ENCODE measurements at places on chromosomes 1 and 21.

DNA sequence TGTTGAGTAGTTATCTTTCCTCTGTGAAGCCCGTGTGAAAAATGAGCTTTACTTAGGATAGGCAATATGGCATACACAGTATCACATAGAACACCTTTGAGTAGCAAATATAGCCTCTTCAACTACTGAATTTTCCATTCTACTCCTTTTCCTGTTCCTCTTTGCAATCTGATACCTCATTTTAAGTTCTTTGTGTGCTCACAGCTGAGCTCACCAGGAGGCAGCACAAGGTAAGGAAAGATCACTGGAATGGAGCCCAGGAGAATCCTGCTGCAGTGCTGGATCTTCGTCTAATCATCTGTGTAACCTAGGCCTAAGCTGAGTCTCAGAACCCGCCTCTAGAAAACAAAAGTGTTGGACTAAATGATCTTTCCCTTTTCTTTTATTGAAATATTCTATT lies 171.0 kb downstream of the LRRC40 start:
- peak; percentile 40 for DNase-seq

DNA sequence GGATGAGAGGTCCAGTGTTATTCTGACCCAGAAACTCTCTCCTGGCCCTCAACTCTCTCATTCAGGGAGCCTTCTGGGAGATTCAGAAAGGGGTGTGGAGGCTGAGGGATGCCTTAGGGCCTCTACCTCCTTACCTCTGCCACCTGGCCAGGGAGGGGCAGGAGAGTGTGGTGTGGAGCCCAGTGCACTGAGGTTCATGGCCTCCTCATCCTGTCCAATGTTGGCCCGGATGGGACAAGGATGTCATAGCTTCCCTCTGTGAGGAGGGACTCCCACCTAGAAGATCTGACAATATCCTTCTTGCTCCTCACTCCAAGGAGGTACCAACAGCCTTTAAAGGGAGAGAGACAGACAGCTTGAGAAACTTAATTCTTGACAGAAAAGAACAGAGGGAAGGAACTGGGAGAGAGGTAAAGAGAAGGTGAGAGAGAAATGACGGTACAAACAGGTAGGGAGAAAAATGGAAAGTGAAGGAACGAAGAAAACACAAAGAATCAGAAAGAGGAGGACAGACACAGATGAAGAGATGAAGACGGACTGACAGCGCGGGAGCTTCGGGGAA lies 779 bp downstream of the BEND5 start:
- DNase-seq = peak; percentile 13

- no peak for DNase-seq
Measured at GRCh38 chr1:226884966-226885820, 14.8 kb downstream of the PSEN2 start.

GRCh38 chr21:34530261-34530660 lies 18.3 kb upstream of the KCNE1 start:
- DNase-seq = no peak

GRCh38 chr1:67211589-67212563 lies 45.6 kb downstream of the IL23R start:
- DNase-seq = peak; percentile 16

GRCh38 chr1:107454791-107455190 lies 314.0 kb downstream of the NTNG1 start:
- DNase-seq = no peak

DNA sequence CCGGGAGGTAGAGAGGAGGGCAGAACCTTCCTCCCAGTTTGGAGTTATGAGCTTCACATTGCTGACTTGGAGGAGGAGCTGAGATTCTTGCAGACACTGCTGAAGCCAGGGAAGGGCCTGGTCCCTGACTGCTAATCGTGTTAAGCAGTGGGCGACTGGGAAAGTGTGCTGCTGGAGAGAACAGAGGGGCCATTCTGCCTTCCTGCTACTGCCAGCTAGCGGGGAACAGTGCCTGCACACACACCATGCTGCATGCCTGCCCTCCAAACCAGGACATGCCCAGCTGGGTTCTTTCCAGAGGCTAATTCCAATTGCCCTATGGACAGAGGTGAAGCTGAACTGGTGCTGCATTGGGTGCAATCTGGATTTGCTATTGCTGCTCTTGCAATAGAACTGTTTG lies 281.4 kb downstream of the AJAP1 start:
- no peak for DNase-seq

GRCh38 chr1:88141499-88142074 lies 542.5 kb upstream of the PKN2 start:
- DNase-seq = no peak

DNA sequence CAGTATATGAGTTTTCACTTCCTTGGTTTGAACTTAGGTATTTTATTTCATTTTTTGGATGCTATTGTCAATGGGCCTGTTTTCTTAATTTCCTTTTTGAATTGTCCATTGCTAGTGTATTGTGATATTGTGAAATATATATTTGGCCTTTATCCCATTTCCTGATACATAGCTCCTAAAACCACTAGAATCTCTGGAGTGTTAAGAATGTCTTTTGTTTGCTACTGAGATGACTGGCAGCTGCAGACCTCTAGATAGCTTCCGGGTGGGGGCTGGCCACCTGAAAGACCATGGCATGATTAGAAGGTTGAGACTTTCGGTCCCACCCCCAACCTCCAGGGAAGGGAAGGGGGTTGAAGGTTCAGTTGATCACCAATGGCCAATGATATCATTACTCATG lies 245.4 kb downstream of the KCNJ6 start:
- DNase-seq = no peak

- no peak for DNase-seq
Measured at GRCh38 chr1:92872719-92873118, 40.9 kb downstream of the RPL5 start.

- no peak for DNase-seq
Measured at GRCh38 chr1:32010246-32010645, 3.4 kb upstream of the KHDRBS1 start.

- DNase-seq = no peak
Measured at GRCh38 chr1:109826930-109827349, 63.2 kb upstream of the EPS8L3 start.

DNA sequence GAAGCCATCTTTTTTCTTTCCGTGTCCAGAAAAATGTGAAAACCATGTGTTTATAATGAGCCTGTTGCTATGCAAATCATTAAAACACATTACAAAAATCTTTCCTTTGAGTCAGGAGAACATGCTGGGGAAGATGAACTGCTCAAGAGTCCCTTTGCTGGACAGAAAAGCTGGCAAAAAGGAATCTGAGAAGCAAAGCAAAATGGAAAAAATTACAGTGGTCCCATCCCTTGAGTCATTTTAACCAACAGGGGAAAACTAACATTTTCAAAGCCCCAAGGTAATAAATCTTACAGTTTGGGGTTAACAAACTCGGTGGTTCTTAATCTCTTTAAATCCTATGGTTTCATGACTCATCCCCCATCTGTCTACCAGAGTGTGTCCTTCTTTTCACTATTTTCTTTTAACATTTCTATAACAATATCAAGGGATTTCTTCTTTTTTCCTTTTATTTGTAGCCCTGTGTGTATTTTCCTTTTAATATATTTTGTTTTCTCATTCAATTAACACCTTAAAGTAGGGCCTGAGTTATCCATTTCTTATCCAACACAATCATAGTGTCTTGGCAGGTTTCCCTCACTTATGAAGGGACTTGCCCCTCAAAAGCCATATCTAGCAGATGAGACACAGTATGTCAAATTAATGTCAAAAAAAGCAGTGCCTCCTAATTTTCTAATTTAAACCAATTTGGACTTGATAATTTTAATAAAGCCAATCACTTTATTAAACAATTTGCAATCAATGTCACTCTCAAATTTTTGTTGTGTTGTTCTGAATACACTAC lies 105.4 kb downstream of the PTPN14 start:
- DNase-seq = no peak

GRCh38 chr1:208057056-208057455 lies 146.1 kb upstream of the CD34 start:
- no peak for DNase-seq

- no peak for DNase-seq
Measured at GRCh38 chr1:34831721-34832246, 27.8 kb downstream of the SMIM12 start.

DNA sequence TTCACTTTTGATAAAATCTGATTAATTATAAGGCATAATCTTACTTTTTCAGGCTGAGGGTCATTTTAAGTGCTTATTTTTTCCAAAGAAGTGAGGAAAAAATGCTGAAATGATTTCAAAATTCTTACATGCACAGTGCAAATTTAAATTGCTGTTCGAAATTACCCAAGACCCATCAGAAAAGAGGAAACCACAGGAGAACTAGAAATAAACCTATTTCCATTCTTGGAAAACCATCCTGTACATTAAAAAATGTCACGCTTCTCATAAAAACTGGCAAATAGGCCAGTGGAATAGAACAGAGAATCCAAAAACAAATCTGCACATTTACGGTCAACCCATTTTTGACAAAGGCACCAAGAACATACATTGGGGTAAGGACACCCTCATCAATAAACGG lies 414.9 kb downstream of the SMYD3 start:
- DNase-seq = no peak

DNA sequence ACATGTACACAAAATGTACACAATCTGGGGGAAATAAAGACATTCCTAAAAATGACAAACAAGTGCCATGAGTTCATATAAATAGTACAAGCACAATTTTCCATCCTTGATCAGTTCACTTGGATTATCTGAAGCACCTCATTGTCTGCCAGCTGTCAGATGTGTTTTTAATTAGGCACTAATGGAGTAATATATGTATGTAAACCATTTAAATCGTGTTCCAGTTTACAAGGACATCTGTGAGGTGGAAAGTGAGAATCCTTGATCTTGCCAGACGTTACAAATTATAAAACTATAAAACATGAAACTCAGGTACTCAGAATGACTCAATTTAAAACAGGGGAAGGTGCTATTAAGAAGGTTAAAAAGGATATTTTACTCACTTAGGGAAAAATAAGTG lies 1312.2 kb downstream of the PLA2G4A start:
- peak; percentile 62 for DNase-seq

DNA sequence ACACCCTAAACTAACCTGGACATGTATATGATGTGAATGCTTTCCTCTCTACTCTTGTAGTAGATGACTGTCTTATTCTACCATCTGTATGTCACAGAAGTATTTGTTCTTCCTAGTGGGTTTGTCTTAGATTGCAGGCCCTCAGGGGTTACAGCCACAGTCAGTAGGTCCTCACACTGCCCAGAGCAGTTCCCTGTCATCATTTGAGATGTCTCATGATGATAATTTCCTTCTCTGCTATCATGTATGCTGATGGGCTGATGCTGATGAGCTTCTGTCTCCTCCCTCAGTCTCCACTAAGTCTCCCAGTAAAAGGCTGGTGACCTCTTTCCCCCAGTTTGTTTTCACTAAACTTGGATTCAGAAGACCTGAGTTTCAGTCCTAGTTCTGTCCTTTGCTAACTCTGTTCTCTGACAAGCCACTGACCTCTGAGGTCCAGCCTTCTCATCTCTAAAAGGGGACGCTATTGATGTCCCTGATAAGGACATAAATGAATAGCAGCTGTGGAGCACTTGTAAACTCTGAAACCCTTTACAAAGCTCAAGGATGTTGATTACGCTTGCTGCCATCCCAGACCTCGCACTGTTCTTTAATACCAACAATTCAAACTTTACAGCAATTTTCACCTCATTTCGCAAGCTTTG lies 3.1 kb upstream of the ETV3 start:
- DNase-seq = peak; percentile 76

GRCh38 chr1:178541829-178542553 lies 29.1 kb downstream of the TEX35 start:
- DNase-seq = peak; percentile 57

GRCh38 chr1:24441996-24442668 lies 26.5 kb downstream of the NIPAL3 start:
- no peak for DNase-seq

DNA sequence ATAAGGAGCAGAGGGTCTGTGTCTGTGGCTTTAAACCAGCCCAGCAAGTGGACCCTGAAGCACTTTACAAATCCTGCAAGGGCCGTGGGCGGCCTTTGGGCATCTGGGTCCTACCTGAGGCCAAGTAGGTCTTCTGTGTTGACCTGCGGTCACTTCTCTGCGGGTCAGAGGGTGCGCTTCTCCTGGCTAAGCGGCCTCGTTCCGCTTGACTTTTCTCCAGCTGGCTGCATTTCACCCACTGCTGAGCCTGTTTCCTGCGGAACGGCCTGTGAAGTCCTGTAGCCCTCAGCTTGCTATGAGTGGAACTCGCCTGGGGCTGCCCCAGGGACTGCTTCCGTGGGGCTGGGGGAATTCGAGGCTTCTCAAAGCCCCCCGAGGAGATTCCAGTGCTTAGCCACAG lies 43.3 kb downstream of the SLC37A1 start:
- no peak for DNase-seq

DNA sequence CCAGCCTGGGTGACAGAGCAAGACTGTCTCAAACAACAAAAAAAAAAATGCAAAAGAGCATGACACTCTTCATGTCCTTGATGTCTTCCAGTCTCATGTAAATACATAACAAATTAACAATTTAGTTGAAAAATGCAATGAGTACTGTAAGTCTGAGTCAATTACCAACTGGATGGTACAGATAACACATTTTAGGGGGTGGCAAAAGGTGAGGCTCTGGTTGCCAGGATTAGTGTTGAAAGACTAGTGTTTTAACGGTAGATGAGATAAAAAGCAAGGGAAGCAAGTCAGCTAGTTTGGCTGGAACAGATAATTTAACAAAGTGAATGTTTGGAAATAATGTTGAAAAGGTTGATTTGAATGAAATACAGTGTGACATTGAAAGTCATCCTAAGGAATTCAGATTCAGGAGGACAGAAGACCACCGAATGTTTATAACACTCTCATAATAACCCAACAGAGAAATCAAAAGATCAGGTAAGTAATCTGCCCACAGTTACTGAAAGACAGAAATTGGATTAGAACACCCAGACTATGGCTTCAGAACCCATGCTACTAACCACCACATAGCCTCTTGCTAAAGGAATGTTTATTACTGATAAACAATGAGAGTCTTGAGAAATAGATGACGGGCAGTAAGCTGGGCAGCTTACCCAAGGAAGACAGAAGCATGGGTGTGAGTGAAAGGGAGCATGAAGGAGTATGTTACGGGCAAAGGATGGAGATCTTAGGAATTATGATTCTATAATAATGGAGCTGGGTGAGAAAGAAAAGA lies 312.4 kb downstream of the HMCN1 start:
- no peak for DNase-seq

- DNase-seq = no peak
Measured at GRCh38 chr1:151377150-151377884, 4.8 kb upstream of the SELENBP1 start.

DNA sequence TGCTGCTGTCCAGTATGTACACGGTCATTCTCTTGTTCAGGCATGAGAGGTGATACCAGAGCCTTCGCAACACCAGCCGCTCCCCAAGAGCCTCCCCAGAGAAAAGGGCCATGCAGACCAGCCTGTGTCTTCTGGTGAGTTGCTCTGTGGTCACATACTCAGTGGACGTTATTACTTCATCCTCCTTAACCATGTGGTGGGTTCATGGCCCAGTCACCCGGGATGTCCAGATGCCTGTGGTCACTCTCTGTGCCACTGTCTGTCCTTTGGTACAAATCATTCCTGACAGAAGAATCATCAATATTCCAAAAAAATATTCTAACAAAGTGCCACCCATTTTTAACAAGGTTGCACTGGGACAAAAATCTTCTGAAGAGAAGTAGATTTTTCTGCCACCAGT lies 8.8 kb upstream of the ZNF124 start:
- DNase-seq = no peak

GRCh38 chr1:215279682-215280081 lies 197.1 kb downstream of the KCNK2 start:
- no peak for DNase-seq

Measured in SK-N-DZ (cell line).